ENCODE measurements at places on chromosomes 13 and 19.
A peak's percentile ranks its signal among the peaks of the same experiment; 100 is the strongest.

GRCh38 chr19:7706955-7707456 is 5.1 kb upstream of the FCER2 start:
- no peak for DNase-seq

- DNase-seq: no peak
These were observed 13.6 kb downstream of the ACP4 start for GRCh38 chr19:50803633-50804419.

- DNase-seq: no peak
These were observed 1793.2 kb upstream of the PCDH20 start for GRCh38 chr13:63208826-63209225.

- DNase-seq: no peak
These were observed 121.8 kb downstream of the CRYL1 start for GRCh38 chr13:20403826-20404225.

- no peak for DNase-seq
These were observed 528.2 kb downstream of the LMO7 start for GRCh38 chr13:76164290-76164689.

GRCh38 chr13:33483471-33483870 is 197.9 kb upstream of the STARD13 start:
- DNase-seq: peak; percentile 44

- no peak for DNase-seq
These were observed 25.9 kb downstream of the ACSBG2 start for GRCh38 chr19:6161271-6161850.

- DNase-seq: no peak
These were observed 38.6 kb downstream of the COL4A2 start for GRCh38 chr13:110345701-110346100.

DNA sequence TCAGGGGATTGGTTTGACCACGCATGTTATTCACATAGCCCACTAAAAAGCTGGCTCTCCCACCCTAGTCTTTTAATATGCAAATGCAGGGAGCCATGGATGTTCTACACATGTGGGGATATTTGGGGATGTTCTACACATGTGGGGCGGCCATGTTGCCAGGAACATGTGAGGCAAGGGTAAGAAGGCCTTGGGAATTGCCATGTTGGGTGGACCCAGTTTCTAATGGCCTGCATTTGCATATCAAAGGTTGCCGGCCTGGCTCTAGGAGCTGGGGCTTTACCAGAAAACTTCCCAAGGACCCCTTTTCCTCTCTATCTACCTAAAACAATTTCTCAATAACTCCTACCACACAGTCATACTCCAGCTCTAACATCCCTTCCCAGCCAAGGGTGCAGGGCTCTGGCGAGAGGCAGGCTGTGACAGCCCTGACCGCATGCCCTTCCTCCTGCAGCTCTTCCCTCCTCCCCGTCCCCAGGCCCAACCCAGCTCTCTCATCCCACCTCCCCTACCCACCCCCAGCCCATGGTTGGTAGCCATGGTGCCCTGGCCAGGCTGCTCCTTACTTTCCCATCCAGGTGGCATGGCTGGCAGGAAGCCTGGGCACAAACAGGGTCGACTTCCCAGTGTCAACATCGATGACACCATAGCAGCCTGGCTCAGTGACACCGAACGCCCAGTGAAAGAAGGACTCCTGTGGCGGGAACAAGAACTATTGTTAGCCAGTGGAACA is 11.0 kb downstream of the PEPD start:
- no peak for DNase-seq

GRCh38 chr13:75196147-75196837 is 285.7 kb downstream of the TBC1D4 start:
- peak; percentile 15 for DNase-seq

DNA sequence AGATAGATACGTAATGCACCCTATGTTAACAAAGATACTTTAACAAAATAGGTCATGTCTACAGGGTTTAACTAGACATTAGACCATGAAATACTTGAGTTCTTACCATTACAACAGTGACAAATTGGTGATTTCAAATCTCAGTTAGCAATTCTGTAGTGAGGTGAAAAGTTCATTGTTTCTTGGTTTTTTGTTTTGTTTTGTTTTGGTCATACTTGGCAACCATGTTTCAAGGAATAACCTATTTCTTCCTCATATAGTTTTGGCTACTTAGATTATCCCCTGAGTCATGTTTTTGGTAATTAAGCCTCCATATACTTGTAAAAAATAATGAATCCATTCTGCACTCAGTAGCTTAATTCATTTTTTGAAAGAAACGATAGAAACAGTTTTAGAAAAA is 1200.4 kb downstream of the DIAPH3 start:
- no peak for DNase-seq

DNA sequence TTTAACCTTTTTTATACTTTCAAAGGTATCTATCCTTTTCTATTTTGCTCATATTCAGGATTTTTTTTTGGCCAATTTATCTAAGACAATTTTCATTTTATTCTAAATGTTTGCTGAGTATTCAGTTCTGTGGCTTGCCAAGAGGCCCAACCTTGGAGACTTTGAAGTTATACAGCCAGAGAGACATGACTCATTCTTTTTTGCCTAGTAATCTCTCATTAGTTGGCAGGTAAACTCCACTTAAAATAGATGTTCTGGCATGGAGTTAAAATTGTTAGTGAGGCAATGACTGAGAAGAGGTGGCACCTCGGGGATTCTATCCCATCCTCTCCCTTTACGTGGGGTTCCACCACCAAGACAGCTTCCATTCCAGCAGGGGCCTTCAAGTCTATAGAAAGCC is 213.8 kb downstream of the KCTD12 start:
- no peak for DNase-seq

GRCh38 chr13:43316281-43316680 is 292.9 kb downstream of the DNAJC15 start:
- DNase-seq: no peak

DNA sequence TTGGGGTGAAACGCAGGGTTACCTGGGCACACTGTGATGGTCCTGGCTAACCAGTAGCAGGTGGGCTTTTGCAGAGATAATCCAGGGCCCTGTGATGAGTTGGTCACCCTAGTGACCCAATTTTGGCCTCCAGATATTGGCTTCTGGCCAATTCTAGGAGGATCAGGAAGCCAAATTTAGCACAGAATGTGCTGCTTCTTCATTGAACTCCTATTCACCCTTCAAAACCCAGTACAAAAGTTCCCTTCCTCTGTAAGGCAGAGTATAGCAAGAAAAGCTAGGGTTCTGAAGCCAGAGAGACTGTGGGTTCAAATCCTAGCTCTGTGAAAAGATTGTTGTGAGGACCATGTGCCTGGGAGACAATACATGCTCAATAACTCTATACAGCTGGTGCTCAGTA is 70.8 kb downstream of the INSR start:
- no peak for DNase-seq

GRCh38 chr19:17135001-17135853 is 59.6 kb downstream of the MYO9B start:
- peak; percentile 91 for DNase-seq

- no peak for DNase-seq
These were observed 2.5 kb downstream of the TEX29 start for GRCh38 chr13:111322916-111323331.

GRCh38 chr13:44808185-44808584 is 181.1 kb downstream of the NUFIP1 start:
- DNase-seq: no peak

- DNase-seq: no peak
These were observed 35.7 kb upstream of the TPM4 start for GRCh38 chr19:16040642-16041041.

DNA sequence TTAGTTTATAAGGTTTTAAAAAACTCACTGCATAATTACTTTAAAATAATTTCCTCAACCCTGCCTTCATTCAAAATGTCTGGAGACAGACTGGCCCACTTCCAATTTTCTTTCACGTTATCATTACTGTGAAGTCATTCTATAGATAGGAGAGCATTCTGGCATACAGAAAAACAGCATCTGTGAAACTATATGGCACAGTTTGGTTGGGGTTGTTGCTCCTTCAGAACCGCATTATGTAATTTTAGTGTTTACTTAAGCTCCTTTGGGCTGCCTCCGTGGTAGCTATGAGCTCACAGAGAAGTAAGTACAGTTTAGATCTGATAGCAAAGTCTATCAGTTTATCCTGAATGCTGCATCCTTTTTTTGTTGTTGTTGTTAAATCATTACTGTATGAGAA is 104.3 kb downstream of the KCNRG start:
- no peak for DNase-seq

DNA sequence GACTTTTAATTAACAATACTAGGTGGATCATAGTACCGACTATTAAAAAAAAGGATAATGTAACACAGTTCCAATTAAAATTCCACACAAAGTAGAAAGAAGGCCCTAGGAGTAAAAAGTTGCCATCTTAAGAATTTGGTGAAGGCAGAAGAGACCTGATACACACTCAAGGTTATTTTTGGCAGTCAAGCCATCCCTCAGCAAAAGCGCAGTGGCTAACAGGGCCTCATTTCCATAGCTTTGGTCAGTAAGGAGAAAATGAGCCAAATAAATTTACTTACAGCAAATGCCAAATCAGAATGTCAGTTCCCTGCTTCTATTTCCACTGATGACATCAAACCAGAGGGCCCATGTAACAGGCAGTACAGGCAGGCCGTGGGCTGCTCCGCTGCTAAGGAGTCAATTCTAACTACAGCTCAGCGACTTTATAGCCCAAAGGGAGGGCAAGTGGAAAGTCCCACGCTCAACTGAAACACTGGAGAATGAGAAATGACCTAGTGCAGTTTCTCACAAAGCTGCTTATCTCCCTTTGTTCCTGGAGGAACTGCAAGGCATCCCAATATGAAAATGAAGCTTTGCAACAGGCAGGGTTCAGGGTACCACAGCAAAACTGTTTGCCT is 6.3 kb downstream of the ARGLU1 start:
- DNase-seq: no peak

GRCh38 chr19:29952177-29952576 is 10.1 kb downstream of the URI1 start:
- no peak for DNase-seq

- DNase-seq: no peak
These were observed 65.9 kb downstream of the ENOX1 start for GRCh38 chr13:43720780-43721397.

GRCh38 chr13:44437356-44438233 is 64.0 kb downstream of the SERP2 start:
- no peak for DNase-seq

GRCh38 chr13:40271931-40272775 is 394.3 kb downstream of the FOXO1 start:
- peak; percentile 28 for DNase-seq

DNA sequence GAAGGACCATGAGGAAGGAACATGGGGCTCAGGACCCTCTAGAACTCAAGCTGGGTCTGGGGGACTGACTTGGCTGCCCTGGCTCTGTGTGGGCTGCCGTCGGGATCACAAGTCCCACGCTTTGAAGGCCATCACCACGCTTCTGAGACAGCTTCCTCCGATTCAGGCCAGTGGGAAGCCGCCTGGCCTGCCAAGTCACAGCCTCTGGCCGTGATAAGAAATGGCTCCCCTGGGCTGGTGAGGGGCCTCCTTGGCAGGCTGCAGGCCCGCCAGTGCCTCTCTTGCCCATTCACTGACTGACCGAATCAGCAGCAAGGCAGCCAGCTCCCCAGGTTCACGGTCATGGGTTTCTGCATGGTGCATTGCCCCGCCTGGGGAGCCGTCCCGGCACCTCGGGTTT is 48.8 kb downstream of the COMP start:
- no peak for DNase-seq

GRCh38 chr19:13417054-13417453 is 89.2 kb downstream of the CACNA1A start:
- no peak for DNase-seq

DNA sequence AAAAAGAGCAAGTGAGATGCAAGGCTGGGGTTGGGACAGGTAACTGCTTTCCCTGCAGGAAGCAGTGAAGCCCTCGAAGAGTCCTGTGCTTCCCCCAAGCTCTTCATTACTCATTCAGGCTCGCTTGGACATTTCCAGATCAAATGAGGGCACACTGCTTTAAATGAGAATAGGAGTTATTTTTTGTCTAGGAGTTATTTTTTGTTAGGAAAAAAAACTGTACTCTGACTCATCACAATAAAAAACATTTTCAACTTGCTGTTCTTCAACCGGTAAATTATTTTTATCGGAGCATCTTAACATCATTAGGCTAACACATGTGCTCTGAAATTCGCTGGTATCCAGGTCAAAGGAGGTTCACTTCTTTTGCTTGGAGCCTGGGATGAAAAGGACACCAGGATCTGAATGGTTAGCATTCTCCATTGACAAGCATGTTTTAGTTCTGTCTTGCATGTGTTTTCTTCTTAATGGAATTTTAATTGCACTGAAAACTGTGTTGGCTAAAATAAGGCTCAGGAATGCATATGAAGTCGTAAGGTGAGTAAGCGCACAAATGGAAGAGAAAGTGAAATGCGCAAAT is 80.7 kb upstream of the STK24 start:
- no peak for DNase-seq

DNA sequence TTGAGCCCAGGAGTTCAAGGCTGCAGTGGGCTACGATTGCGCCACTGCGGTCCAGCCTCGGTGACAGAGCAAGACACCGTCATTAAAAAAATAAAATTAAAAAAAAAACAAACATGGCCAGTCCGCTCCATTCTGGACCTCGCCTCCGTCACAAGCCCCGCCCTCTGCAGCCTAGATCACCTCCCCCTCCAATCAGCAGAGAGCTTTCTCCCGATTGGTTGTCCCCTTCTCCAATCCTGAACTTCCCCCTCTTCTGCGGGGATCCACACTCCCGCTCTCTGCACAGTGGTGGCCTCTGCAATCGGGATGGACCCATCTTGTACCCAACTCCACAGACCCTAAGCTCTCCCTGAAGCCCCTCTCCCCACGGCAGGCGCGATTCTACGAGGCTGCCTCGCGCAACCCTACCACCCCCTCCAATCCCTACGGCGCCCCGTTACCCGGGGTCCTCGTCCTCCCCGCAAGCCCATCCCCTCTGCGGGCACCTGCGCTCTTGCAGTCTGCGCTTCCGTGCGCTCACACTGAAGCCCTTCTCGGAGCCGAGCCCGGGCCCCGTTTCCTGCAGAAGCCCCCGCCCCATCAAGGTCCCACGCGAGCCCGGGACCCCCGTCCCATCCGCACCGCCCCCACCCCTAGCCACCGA is 540 bp downstream of the TMEM160 start:
- DNase-seq: peak; percentile 72

- no peak for DNase-seq
These were observed 31.7 kb downstream of the RASA3 start for GRCh38 chr13:114100446-114101357.

DNA sequence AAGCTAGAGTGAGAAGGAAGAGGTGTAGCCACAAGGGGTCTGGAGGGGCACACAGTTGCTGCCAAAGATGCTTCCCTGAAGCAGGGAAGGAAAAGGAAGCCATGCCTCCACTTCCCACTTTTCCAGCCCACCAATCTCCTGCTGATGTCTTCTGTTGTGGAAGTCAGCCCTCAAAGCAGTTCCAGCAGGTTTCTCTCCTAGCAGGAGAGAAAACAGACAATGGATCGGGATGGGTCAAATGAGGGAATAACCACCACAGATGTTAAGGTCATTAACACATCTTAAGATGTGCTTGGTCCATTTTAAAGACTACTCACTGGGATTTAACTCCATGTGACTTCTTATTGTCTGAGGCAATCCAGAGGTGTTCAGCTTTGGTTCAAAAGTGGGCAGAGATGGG is 284.1 kb upstream of the SOX21 start:
- no peak for DNase-seq

- DNase-seq: no peak
These were observed 28.4 kb downstream of the MCF2L start for GRCh38 chr13:112997188-112998130.

GRCh38 chr13:73667756-73668155 is 466.4 kb downstream of the KLF12 start:
- no peak for DNase-seq

- no peak for DNase-seq
These were observed 17.3 kb downstream of the ZNF700 start for GRCh38 chr19:11942008-11942842.

- peak; percentile 30 for DNase-seq
These were observed 2.5 kb upstream of the DCT start for GRCh38 chr13:94481941-94482340.
